Stimulated activated CD4-positive, alpha-beta T cell treated with anti-CD3 and anti-CD28 coated beads, Interleukin-1b, Interleukin-23, amount 100 ng/mL, for 4 hours (primary cell): ENCODE measurements at places on chromosomes 1 and 21.

GRCh38 chr1:77516106-77516505 lies 166.4 kb downstream of the ZZZ3 start:
- no peak for DNase-seq

- no peak for DNase-seq
These were observed 13.9 kb upstream of the MTARC1 start for GRCh38 chr1:220772846-220773245.

GRCh38 chr1:115767403-115767802 lies 1.1 kb downstream of the CASQ2 start:
- no peak for DNase-seq

- no peak for DNase-seq
These were observed 145.0 kb downstream of the ZSCAN20 start for GRCh38 chr1:33617451-33617850.

DNA sequence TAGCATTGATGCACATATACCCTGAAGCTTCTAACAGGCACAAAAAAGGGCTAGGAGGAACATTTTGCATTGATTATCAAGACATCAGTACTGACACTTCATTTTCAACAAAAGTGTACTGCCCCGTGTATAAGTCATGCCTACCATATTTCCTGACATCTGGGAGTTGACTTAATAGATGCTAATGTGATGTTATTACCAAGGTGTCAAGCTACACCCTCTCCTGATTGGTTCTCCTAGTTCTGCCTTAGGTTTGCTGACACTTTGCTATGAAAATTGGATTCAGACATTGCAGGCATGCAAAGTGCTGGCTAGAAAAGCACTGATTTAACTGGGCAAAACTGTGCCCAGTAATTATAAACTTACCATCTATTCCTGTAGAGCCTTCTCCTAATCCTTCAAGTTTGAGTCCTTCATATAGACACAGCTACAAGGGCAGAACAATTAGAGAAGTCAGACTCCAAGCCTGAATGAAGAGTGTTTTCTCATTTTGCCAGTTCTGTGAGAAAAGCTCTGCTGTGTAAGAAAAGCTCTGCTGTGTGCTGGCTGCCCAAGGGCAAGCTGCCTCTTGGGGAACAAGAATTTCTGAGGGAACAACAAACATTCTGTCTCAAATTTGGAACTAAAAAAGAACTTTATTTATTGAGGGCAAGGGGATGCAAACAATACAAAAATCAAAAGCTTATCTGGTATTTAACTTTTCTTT lies 11.2 kb downstream of the S100A10 start:
- no peak for DNase-seq

DNA sequence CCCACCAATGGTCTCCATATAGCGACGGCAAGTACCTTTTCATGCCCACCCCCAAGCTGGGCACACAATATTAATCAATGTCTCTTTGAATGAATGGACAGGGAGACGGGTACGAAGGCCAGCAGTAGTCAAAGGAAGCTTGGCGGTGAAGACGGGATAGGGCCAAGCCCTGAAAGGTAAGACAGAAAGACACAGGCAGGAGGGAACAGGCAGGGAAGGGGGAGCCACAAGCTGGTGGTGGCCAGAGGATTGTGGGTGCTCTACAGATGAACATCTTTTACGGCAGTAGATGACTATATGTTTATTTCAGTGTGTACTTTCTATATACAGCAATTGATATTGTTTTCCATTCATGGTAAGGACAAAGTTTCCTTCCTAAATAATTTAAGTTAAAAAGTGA lies 16.3 kb downstream of the CAPZB start:
- DNase-seq, result no peak

GRCh38 chr1:174480324-174480723 lies 32.6 kb downstream of the GPR52 start:
- DNase-seq, result no peak

DNA sequence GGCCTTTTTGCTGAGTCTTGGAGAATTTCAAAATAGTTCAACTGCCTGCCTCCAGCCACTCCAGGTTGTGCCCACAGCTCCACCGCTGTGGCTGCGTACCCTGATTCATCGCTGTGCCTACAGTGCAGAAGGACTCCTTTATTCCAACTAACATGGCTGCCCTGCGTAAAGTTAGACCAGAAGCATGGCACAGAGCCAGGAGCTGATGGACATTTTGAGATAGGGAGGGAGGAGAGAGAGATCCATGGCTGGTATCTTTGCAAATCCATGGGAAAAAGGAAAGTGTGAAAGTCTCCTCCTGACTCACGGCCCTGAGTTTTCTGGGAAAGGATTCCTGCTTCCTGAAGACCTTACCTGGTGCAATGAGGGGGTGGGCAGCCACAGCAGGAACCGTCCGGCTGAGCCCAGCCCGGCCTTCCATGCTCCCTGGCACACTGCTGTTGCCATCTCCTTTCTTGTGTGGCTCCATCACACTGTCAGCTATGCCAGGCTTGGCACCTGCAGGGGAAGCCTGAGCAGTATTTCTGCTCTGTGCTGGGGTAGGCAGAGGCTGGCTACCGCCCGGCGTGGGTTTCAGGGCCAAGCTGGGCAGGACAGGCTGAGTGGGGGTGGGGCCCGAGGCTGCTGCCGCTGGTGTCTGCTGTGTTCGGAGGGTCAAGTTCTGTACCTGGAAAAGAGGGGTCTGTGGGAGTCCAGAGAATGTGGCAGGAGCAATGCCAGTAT lies 46.0 kb upstream of the A3GALT2 start:
- DNase-seq, result no peak

DNA sequence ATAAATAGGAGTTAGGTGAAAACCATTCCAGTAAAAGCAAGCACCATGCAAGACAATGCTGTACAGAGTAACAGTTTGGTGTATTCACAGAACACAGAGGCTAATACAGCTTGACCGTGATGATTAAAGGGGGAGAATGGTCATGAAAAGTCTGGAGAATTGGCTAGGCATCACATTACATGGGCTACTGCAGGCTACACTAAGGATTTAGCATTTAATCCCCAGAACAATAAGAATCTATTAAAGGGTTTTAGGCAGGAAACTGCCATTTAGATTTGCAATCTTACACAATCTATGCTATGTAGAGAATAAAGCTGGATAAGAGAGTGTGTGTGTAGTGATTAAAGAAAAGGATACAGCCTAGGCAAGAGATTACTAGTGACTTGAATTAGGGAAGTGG lies 30.6 kb downstream of the HFM1 start:
- DNase-seq, result no peak

- no peak for DNase-seq
These were observed 52.8 kb upstream of the GNG4 start for GRCh38 chr1:235702412-235702811.

GRCh38 chr1:45403298-45403697 lies 63.1 kb upstream of the MUTYH start:
- DNase-seq, result no peak

- no peak for DNase-seq
These were observed 64.1 kb downstream of the MIS18A start for GRCh38 chr21:32214654-32215305.

GRCh38 chr1:231188072-231188471 lies 26.2 kb downstream of the TRIM67 start:
- no peak for DNase-seq

DNA sequence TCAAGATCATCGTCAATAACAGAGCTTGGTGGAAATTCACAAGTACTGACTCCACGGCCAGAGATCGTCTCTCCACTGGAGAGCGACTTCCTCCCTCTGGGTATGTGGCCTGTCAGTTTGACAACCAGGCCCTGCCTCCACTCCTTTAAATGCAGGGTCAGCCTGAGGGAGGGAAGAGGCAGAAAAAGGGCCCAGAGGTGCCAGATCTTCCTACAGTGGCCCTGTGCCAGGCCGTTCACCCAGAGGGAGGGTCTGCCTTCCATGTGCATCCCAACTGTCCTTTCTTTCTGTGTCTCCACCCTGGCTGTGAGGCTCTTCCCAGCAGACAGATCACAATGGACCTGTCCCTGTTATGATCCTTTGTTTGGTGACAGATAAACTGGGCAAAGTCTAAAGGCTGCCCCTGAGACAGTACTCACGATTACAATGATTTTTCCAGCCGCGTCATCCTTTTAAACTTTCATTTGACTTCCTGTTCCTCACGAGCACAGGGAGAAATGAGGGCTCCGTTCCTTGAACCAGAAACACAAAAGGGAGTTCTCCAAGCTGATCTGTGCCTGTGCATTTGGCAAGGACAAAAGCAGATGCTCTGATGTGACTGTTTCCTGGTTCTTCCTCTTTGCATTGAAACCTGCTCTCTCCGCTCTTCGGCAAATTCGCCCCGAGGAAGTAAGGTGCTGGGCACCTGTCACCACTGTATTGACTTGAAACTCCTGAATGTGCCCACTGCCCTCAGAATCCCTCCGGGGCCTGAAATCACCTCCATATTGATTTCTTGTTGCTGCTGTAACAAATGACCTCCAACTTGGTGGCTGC lies 126.7 kb downstream of the PGBD5 start:
- no peak for DNase-seq

GRCh38 chr1:154760469-154760933 lies 109.6 kb downstream of the KCNN3 start:
- DNase-seq, result peak; percentile 86

- no peak for DNase-seq
These were observed 123.4 kb downstream of the ATP6V1G3 start for GRCh38 chr1:198417039-198417438.

DNA sequence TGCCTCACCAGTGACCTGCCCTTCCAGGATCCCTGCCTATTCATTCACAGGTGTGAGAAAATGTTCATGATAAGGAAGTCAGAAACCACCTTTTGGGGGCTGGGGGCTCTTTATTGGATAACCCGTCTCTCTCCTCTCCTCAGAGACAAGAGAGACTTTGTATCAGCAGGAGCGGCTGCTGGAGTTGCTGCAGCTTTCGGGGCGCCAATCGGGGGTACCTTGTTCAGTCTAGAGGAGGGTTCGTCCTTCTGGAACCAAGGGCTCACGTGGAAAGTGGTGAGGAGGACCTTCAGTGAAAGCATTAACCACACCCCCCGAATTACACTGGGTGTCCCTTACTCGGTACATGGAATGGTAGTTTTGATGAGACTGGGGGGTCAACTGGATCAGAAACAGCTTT lies 20.6 kb downstream of the NPPA start:
- DNase-seq, result no peak

DNA sequence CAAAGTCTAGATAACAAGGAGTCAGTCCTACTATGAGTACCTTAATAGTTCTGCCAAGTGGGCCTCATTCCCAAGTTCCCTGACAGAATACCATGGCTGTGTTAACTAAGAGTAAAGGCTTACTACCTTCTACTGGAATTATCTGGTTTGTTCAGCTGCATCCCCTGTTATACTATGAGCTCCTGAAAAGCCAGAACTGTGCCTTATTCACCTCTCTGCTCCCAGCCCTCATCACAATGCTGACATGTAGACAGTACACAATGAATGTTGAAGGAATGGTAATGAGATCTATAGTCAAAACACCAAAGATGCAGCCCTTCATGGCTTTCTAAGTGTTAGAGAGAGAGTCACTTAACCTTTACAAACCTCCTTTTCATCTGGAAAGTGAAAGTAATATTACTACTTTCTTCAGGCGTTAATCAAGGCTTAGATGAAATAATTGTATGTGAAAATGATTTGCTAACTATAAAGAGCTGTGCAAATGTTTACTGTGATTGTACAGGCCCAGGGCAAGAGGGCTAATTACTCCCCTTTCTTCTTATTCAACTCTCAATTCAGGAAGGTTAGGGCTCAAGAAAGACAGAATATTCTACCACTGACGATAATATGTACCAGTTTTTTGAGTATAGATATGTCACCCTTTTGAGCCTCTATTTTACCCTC lies 70.3 kb upstream of the MROH9 start:
- no peak for DNase-seq

DNA sequence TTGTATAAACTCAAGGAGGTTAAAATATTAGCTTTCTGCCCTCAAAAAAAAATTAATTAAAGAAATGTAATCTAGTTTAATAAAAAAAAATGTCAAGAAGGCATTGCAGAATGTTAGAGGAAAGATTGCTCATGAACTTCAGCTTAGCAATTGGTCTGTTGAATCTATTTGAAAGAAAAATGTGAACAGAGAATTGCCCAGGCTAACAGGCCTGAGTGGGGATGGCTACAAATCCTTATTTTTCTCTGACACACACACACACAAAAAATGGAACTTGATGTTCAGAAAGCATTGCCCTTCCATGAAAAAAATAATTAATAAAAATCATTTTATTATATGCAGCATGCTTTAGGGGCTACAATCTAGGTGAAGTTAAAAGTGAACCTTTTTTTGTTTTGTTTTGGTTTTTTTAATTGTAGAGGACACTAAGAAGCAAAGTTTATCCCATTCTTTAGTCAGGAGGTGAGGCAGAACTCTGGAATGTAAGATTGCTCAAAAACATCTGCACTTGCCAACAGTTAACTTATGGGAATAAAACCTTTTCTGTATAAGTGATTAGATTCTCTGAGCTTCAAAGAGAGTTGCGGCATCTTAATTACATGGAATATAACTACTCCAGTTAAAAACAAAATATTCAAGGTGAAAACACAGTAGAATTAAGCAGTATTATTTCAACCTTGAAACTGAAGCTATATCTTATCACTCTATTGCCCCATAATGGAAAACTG lies 658.5 kb upstream of the ADGRL2 start:
- no peak for DNase-seq

- no peak for DNase-seq
These were observed 510 bp upstream of the IL10RB start for GRCh38 chr21:33265664-33266049.

DNA sequence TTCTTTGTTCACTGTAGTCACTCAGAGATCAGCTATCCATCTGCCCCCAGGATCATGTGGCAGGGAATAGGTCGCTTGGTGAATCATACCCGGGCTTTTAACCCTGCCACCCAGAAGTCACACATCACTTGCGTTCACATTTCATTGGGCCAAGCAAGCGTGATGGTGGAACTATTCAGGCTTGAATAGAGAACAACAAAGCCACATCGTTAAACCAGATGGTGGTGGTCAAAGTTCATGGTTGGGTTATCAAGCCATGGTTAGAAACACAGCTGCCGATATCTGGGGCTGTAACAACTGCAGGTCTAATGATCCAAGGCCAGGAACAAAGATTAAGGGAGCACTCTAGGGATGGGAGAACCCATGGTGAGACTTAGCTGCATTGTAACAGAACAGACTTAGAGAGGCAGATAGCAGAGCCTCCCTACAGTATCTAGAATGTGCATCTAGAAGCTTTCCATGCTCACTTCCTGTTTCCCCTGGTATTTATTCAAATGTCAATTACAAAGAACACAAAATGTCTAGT lies 40.0 kb upstream of the PTPRC start:
- no peak for DNase-seq

DNA sequence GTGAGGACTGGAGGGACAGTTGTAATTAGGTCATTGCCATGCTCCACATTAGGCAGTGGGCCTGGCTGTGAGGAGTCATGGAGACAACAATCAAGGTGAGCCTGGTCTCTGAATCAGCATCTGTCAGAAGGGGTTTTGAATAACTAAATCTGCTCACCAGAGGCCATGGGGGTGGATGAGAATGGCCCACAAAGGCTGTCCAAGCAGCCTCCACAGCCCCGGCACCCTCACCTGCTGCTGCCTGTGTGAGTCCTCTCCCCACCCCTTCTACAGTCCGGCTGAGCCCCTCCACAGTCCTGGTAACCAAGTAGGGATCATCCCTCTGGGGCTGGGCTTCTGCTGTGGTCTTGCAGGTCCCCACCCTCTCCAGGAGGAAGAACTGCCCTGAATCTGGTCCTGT lies 2.3 kb downstream of the DPT start:
- DNase-seq, result no peak

- DNase-seq, result no peak
These were observed 36.6 kb downstream of the AZIN2 start for GRCh38 chr1:33117440-33118085.
